ENCODE measurements at places on chromosomes 16 and 17.
A peak's percentile ranks its signal among the peaks of the same experiment; 100 is the strongest.

DNA sequence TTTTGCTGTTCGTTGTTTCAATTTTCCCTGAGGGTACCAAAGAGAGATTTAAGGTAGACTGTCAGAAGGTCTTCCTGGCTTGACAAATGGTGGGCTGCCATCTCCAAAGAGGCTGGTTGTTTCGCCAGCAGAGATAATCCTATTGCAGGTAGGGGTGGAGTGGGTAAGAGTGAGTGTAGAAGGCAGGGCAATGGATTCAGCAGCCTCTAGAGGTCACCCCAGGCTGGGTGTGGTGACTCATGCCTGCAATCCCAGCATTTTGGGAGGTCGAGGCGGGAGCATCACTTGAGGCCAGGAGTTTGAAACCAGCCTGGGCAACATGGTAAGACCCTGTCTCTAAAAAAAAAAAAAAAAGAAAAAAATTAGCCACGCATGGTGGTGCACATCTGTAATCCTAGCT, 34.6 kb downstream of the DCAKD start:
- DNase-seq = no peak

GRCh38 chr16:1512774-1513173, 19.6 kb downstream of the TELO2 start:
- DNase-seq = no peak

- peak; percentile 58 for DNase-seq
Measured at GRCh38 chr16:19167710-19168370, at the start of gene SYT17. Gene SYT17 (plus strand): TSS chr16:19168240. CDS start chr16:19168647, 407 bp downstream.

- DNase-seq = no peak
Measured at GRCh38 chr17:81237591-81238489, 1.0 kb downstream of the TEPSIN start.

DNA sequence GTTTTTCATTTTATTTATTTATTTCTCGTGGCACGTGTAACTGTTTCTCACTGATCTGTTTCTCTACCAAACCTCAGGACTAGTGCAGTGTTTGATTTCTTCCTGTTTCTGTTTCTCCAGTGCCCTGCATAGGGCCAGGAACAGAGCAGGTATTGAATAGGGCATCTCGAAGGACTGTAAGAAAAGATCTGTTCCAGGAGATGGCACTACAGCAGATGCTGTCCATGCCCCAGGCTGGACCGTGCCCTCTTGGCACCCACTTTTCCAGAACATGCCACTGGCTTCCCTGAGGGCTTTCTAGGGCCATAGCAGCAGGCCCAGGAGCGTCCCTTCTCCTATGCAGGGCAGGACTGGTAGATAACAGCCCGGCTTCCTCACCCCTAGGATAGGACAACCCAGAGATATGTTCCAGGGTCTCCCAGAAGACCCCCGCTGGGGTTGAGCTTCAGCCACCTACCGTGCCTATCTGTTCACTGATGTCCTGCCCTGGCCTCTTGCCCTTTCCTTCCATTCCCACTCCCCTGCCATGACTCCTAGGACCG, 4.4 kb downstream of the SNX20 start:
- DNase-seq = no peak

- DNase-seq = no peak
Measured at GRCh38 chr17:75685499-75685898, 18.4 kb downstream of the SAP30BP start.

DNA sequence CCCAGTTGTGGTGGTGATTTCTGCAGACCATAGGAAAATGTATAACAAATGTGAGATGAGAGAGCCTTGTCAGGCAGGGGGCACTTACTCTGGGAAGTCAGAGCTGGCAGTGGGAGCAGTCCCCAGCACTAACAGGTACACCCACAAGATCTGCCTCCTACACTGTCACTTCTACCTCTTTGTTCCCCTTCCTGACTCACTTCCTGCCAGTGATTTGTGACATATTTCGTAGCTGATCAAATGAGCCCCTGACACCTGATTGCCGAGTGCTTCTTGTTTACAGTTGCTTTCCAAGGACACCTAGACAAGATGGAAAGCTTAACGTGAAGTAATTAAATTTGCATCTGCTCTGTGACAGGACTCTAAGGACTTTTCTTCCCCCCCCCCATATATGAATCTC, 40.5 kb downstream of the FTO start:
- no peak for DNase-seq

- no peak for DNase-seq
Measured at GRCh38 chr17:81890447-81891302, 711 bp downstream of the ALYREF start.

- no peak for DNase-seq
Measured at GRCh38 chr16:50841081-50841886, 99.4 kb downstream of the CYLD start.

GRCh38 chr17:8369944-8370343, 6.6 kb downstream of the KRABD2 start:
- no peak for DNase-seq

GRCh38 chr16:84329843-84330684, 35.4 kb downstream of the WFDC1 start:
- DNase-seq = no peak

GRCh38 chr16:27359051-27359450, 42.9 kb upstream of the IL21R start:
- no peak for DNase-seq

GRCh38 chr17:71180801-71181385, 939.9 kb upstream of the SOX9 start:
- no peak for DNase-seq

- no peak for DNase-seq
Measured at GRCh38 chr16:35258381-35258780, 1799.0 kb downstream of the TP53TG3F start.

DNA sequence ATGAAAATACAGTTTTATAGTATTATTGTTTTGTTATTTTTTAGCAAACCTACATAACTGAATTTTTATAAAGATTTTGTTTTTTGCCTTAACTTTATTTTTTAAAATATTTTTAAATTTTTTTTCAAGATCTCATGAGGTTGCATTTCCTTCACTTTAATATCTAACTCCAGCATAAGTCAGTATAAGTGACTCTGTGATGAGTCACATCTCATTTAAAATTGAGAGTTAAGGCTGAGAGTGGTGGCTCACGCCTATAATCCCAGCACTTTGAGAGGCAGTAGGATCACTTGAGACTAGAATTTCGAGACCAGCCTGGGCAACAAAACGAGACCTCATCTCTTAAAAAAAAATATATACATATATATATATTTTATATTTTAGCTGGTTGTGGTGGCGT, 44.0 kb downstream of the NLK start:
- no peak for DNase-seq

GRCh38 chr16:81564421-81564911, 119.9 kb downstream of the CMIP start:
- peak; percentile 26 for DNase-seq

DNA sequence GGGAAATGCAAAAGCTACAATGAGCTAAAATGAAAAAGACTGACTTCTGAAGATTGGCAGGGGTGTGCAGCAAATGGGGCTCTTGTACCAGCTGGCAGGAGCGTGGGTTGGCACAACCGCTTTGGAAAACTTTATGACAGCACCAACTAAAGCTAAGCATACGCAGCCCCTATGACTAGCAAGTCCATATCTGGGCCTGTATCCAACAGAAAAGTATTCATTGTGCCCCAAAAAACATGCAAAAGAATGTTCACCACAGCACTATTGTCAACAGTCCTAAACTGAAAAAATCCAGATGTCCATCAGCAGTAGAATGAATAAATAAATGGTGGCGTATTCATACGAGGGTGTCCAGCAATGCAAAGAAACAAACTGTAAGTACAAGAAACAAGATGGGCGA, 22.6 kb upstream of the ITGA3 start:
- DNase-seq = no peak

GRCh38 chr17:67265436-67266019, 20.5 kb upstream of the HELZ start:
- no peak for DNase-seq

GRCh38 chr16:62156971-62157370, 120.7 kb upstream of the CDH8 start:
- DNase-seq = no peak

DNA sequence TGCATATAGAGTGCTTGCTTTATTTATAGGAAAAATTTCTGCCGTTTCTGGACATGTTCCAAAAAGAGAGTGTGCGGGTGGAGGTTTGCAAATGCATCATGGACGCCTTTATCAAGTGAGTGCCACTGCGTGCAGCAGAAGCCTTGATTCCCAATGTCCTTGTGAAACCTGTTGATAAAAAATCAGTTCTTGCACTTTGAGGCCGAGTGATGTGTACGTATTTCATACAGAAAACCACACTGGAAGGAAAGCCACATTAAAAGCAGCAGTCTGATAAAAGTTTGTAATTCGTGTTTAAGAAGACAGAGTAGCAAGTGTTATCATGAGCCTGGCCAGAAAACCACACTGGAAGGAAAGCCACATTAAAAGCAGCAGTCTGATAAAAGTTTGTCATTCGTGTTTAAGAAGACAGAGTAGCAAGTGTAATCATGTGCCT, 78.0 kb downstream of the KNOP1 start:
- no peak for DNase-seq

GRCh38 chr17:70134042-70134441, 35.3 kb upstream of the KCNJ2 start:
- no peak for DNase-seq

GRCh38 chr16:5903153-5903552, 805.6 kb upstream of the EEF2KMT start:
- no peak for DNase-seq

- no peak for DNase-seq
Measured at GRCh38 chr17:66753126-66753920, 81.6 kb upstream of the CACNG5 start.

- DNase-seq = no peak
Measured at GRCh38 chr16:20327444-20328041, at the start of gene GP2. Gene GP2 (minus strand): TSS chr16:20327513. CDS start chr16:20326431, 1,082 bp downstream.

- no peak for DNase-seq
Measured at GRCh38 chr17:36837939-36838272, 99.4 kb upstream of the LHX1 start.

GRCh38 chr17:39178536-39178935, 12.6 kb upstream of the ARL5C start:
- DNase-seq = no peak

DNA sequence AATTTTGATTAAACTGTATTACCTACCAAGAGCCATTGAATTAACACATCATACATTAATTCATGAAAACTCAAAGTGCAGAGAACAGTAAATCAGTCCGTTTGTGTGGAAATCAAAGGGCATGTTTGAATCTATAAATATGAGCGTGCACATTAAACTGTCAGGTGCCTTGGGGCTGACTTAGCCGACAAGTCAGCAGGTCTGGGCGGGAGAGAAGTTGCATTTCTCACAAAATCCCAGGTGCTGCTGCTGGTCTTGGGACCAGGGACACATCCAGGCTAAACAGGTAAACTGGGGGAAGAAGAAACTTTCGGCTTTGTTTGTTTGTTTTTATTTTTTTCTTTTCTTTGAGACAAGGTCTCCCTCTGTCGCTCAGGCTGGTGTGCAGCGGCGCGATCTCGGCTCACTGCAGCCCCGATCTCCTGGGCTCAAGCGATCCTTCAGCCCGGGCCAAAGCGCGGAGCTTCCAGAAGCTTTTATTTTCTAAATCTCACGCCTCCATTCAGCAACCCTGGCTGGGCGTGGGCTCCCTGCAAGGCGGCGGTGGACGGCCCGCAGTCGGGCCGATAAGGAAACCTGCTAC, 213.9 kb downstream of the MRTFB start:
- peak; percentile 72 for DNase-seq

DNA sequence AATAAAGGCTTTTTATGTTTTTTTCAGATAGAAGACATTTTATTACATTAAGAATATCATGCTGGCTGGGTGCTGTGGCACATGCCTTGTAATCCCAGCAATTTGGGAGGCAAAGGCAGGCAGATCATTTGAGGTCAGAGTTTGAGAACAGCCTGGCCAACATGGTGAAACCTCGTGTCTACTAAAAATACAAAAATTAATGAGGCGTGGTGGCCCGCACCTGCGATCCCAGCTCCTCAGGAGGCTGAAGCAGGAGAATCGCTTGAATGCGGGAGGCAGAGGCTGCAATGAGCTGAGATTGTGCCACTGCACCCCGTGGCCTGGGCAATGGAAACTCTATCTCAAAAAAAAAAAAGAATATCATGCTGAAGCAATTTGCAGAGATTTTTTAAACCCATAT, 29.1 kb upstream of the HAPSTR1 start:
- DNase-seq = no peak

All from pons (tissue), 1 donor.